ENCODE measurements at places on chromosomes 4 and X.
A peak's percentile ranks its signal among the peaks of the same experiment; 100 is the strongest.

GRCh38 chr4:24473309-24473721 is 111.0 kb downstream of the DHX15 start:
- no peak for DNase-seq

DNA sequence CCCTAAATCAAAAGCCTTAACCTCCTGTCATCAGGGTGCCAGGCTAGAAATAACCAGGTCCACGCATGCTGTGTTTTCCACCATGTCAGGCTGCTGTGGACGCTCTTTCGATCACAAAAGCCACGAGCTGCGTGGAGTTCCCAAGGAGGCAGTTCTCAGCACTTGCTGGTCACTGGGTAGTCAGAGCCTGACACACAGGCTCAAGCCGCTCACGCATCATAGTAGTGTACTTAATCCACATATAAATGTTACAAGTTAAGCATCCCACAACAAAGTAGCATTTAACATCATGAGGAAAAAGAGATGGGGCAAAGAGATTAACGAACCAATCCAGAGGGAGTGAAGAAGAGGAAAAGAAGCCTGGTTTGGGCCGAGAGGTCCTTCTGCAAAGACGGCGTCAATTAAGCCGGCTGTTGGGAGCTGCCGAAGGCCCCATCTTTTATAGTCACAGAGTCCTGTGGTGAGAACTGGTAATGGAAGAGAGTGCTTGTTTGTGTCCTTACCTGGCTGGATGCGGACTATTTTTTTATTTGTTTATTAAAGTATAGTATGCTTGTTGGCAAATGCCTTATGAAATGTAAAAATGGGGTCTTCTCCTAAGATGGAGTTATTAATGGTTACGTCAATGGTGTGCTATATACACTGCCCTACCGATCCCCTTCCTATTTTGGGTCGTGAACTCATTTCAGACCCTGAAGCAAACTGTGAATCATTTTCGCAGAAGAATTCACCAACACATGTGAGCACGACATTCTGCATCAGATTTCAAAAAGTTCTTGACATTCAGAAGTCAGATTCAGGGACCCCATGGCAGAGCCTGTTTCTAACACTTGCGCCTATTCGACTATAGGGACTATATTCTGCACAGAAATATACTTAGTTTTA is 675 bp downstream of the PRIMPOL start:
- no peak for DNase-seq

DNA sequence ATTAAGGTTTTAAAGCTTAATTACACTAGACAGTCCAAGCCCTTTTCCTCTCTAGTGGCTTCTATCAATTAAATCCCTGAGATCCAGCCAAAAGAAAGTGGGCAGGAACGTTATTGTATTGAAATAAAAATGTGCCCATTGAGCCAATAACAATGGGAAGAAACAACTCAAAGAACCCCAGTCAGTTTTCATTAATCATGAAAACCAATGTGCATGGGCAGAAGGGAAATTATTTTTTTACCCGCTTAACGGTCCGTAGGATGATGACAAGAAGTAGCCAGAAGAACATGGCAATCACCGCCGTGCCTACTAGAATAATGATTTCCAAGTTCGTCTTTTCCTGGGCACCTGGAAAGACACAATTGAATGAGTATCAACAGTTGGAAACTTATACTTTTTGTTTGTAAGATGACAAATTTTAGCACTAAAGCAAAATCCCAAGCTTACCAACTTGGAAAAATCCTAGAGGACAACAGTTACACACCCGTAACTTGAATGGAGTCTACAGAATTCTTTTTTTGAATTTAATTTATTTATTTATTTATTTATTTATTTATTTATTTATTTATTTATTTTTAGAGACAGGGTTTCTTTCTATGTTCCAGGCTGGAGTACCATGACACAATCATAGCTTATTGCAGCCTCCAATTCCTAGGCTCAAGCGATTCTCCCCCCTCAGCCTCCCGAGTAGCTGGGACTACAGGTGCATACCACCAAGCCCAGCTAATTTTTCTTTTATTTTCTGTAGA is 26.8 kb downstream of the KDR start:
- no peak for DNase-seq

GRCh38 chr4:47838445-47838844 is 578 bp upstream of the CORIN start:
- no peak for DNase-seq

DNA sequence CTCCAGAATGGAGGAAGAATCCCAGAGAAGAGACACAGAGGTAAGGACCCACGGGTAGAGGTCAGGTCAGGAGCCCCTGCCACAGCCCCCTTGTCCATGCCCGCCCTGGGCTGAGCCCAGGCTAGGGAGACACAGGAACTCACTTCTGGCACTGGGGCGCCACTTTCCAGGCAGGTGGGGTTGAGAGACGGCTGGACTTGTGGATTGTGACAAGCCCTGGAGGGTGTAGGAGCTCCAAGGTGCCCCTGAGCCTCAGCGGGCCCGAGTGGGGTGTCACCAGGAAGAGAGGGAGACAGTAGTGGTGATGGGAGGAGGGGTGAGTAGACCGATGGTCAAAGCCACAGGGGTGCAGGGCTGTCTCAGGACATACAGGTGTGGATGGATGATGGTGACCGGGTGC is 58.9 kb downstream of the WFS1 start:
- DNase-seq, result no peak

DNA sequence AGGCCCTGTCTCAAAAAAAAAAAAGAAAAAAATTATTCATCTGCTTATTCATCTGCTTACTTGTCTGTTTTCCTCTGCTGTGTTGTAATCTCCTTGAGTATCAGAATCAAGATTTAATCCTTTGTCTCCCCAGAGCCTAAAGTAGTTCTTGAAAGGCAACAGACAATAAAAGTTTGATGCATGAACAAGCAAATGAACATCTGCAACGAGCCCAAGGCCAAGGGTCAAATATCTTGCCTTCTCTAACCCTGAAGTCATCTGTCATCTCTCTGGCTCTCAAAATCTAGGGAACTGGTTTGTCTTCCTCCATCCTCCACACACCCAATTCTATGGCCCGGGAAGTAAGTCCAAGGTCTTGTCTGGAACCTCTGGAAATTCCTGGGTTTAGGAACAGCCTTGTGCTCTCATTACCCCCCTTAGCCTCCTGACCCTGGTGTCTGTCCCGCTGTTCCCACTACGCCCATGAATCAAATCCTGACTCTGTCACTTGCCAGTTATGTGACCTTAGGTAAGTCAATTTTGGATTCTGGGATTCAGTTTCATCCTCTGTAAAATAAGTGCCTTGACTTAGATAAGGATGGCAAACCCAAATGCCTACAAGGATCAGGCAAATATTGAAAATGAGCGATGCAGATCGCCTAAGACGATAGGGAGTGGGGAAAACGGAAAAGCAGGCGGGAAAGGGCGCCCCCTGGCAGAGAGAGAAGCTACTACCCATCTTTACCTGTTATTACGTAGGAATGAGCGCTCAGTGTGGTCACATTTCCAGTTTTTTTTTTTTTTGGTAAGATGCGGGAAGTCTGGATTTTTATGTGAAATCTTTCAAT is 102.7 kb upstream of the DHX15 start:
- DNase-seq, result no peak

- DNase-seq, result no peak
Observed at GRCh38 chr4:168854350-168854921, 155.6 kb downstream of the CBR4 start.

DNA sequence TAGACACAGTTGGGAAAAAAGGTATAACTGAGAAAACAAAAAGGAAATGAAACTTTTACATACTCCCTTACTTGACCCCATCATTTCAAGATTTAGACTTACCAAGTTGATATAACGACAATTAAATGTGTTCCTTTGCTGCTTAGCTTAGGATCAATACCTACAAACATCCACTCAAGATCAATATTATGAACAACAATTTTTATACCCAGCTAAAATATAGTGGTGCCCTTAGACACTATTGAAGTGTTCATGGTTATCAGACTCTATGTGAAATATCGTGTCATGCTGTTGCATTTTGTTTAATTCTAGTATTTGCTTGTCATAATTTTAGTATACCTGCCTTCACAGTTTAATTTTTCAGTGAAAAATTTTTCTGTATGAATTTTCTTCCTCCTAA is 4.2 kb downstream of the ARSH start:
- DNase-seq, result no peak

DNA sequence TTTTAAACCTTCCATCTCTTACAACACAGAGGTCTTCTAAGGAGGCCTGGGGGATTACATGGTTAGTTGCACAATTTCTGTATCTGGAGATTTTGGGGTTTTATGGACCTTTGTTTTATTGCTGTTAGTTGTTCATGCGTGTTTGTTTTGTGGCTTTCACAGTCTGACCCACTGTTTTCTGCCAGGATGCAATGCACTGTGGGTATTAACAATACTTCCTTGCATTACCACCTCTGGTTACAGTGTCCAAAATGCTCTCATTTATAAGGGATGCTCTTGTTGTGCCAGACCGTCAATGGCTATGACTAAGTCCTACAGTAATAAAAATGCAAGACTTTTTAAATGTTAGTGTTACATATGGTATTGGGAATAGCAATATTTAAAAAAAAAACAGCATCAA is 730.2 kb downstream of the KCTD8 start:
- no peak for DNase-seq

DNA sequence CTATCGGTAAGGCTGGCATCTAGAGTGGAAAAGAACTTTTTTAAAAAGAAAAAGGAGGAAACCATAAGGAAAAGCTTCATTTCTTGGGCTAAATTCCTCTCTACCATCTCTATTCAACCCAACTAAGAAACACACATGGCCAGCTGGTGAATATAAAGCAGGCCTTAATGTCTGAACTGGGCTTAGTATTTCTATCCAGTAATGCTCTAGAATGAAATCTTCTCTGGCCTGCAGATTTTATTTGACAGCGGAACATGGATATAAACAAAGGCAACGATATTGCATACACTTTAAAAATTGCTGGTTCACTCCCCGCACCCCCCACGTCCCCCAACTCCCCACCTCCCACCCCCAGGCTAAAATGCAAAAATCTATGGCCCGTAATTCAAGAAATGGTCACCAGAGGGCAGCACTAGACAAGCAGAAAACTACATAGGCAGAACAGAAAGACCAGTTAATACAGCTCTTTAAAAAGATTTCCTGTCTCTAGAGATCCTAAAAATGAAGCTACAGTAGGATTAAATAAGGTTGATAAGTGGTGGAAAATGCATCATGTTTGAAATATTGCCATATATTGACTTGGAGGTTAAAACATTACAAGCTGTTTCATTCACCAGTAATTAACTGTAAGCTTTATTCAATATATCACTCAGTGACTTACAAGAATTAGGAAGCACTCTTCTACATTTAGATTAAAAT is 155.2 kb upstream of the GALNT7 start:
- DNase-seq, result peak; percentile 13

All from GM19239 (cell line).